Suppressor macrophage treated with lipopolysaccharide for 1 hour (primary cell): ENCODE measurements at places on chromosomes 5 and 9.

GRCh38 chr9:69276775-69277174 is 48.2 kb upstream of the ENTREP1 start:
- DNase-seq = no peak

DNA sequence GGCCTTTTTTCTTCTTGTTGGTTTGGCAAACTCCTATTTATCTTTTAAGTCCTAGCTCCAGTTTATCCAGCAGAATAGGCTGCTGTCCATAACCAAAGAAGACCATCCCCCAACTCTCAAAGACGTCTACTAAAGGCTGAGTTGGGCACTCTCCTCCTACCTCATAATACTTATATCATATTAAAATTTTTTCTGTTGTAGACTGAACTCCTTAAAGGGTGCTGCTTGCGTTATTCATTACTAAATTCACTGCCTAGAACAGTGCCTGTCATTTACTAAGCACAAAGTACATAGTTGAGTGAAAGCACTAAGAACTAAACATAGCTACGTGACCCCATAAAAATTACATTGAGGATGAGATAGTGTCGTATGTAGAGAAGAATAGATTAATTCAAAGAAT is 21.7 kb downstream of the DCP2 start:
- DNase-seq = no peak

- no peak for DNase-seq
These were observed 420.1 kb downstream of the MTRR start for GRCh38 chr5:8288897-8289516.

GRCh38 chr5:139027150-139027549 is 152.0 kb upstream of the LRRTM2 start:
- no peak for DNase-seq

DNA sequence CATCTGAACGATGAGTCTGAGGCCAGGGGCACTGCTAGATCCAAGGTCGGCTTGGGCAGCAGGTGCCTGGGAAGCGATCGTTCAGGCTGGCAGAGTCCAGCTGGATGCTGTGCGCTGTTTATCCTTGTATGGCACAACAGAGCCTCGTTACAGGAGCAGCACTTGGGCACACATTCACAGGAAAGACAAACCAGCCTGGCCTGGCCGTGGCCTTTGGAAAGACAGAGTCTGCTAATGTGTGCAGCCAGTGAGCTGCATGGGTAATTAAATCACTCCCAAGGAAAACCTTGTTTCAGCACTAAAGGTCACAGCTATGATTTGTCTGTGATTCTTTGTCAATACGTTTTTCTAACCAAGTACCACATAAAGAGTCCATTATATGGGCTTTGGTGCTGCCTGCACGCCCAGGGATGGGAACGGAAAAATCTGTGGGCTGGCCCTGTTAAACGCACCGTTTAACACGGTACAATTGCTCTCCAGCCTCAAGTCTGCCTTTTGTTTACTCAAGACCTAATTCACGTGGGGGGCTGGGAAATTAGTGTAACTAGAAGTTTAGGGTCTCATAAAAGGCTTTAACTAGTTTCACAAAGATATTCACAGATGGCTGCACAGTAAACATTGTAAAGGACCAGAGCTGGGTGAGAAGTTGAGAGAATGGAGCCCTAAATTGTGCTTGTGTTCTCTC is 509.3 kb downstream of the KDM4C start:
- DNase-seq = no peak

DNA sequence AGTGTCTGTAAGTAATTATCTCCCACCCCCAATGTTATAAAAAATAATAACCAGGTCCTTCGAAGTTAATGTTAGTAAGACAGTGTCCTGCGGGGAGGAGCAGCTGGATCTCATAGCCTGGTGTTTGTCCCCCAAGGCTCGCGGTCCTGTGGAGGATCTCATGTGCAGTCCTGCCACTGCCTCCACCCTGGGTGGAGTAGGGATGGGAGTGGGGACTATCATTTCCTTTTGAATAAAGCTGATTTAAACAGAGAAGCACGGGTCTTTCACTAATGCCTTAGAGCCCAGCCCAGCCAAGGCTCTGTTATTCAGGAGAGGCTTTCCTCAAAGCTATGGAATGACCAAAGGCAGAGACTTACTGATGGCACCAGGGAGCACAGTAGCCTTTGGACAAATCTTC is 40.2 kb downstream of the SUB1 start:
- no peak for DNase-seq
